Motor neuron (in vitro differentiated cells): ENCODE measurements at places on chromosomes 12 and 14.

DNA sequence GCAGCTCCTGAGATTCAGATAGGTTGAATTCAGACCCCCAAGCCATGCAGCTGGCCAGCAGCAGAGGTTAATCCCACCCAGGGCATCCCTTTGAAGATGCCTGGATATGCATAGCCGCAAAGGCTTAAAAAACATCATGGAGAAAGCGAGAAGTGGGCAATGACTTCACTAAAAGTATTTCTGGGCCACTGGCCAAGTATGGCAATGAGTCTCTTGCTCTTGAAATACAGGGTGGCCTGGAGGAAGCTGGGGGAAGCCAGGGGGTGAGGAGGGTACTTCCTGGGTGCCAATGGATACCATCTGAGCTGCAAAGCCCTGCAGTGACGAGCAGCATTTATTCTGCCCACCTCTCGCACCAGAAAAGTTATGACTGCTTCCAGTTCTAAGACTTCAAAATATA is 539.3 kb upstream of the TBX3 start:
- ATAC-seq = peak; percentile 28

GRCh38 chr12:66552716-66553115 is 126.2 kb downstream of the GRIP1 start:
- no peak for ATAC-seq

DNA sequence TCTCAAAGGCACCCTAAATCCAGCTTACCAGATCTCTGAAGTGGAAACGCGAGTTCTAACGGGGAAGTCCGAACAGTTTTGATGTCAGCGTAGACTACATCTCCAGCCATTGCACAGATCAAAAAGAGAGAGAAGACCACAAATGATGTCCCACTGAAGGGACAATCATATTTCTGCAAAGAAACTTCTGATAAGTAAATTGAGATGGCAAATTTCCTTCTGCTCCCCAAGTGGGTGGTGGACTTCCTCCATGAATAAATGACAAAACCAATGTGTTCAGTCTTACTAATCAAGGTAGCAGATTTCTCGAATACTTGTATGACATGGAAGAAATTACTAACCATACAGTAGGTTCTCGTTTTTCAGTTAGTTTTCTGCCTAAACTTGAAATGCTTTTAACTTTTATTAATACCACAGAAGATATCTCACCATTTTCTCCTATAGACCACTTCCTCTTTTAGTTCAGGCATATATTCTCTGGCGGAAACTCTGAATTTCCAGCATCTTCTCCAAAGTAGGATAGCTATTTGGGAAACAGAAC is at the start of gene CLECL1:
TSS of gene CLECL1 (minus strand) at position 177 of the 541 bp plus-strand sequence.
- no peak for ATAC-seq

DNA sequence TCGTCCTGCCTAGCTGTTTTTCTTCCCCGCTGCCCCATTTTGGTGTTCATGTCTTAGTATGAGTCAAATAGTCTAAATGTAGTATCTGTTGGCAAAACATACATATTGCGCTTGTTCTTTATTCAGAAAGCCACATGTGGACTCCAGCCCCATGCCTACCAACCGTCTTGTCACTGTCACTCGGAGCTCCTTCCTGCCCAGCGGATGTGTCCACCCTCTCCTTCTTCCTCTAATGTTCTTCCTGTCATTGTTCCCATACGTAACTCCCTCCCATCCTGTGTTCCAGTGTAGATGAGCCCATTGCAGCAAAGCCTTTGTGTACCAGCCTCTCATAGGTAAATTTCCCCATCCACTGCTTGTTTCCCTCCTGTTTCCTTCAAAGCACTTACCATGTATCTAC is 120.5 kb downstream of the TMX1 start:
- ATAC-seq = no peak

- no peak for ATAC-seq
These were observed 27.3 kb downstream of the CCDC88C start for GRCh38 chr14:91390165-91390778.

GRCh38 chr12:232731-233614 is 19.0 kb upstream of the SLC6A12 start:
- ATAC-seq = peak; percentile 87

DNA sequence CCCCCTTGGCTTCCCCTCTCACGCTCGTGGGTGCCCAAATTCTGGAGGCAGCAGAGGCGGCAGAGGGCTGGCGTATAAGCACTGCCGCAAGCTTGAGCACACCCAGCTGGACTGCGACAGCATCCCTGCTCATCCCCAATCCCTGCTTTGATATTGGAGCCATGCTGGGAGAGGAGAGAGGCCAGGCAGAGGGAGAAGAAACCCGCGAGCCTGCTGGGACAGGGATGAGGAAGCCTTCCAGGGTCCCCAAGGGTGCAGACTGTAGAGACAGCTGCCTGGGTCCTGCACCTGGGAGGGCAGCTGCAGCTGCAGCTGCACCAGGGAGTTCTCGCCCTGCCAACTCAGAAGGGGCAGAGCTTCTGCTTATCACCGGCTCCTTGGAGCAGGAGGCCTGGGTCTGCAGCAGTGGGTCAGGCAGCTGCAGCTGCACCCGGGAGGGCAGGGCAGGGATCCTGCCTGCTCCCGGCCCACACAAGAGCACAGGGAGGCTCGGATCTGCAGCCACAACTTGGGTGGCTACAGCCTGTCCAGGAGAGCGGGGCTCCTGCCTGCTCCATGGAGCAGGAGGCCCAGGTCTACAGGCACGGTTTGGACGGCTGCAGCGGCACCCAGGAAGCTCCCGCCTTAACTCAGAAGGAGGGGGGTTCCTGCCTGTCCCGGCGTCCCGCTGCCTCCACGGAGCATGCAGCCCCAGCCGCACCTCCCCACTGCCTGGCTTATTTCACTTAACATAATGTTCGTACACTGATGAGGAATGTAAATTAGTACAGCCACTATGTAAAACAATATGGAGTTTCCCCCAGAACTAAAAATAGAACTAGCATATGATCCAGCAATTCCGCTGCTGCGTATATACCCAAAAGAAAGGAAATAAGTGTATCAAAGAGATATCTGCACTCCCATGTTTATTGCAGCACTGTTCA is 60.4 kb upstream of the SGPP1 start:
- peak; percentile 94 for ATAC-seq

DNA sequence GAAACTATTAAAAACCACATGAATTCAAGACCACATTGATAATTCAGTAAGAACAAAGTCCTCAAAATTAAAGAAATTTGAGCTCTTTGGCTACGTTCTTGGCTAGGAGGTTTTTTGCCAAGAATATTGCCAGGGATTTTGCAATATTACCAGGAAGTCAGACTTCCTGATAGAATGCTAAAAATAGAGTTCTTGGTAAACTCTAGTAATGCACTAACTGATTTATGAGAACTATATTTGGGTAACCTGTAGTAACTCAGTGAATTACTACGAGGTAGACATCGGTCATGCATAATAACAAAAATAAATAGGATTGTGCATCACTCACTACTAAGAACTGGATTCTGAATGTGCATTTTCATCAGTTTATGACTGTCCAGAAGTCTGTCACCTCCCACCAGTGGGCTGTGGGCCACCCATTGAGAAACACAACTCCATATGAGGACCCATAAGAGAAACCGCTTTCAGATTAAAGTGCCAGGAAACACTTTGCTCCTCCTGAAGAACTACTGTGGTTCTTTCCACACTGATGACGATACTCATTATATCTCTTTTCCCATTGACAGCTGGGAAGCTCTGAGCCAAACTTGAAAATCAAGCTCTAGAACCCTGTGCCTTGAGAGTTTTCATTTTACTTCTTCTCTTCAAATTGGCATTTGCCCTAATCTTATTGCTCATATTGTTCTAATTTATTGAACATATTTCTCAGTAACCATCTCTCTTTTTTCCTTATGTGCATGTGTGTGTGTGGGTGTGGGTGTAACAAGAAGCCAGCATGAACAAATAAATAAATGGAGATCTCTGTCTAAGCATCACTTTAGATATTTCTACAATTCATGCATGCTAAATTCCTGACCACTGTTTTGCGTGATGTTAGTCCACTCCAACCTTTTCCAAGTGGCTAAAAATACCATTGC is 116.6 kb downstream of the BCL11B start:
- peak; percentile 92 for ATAC-seq

DNA sequence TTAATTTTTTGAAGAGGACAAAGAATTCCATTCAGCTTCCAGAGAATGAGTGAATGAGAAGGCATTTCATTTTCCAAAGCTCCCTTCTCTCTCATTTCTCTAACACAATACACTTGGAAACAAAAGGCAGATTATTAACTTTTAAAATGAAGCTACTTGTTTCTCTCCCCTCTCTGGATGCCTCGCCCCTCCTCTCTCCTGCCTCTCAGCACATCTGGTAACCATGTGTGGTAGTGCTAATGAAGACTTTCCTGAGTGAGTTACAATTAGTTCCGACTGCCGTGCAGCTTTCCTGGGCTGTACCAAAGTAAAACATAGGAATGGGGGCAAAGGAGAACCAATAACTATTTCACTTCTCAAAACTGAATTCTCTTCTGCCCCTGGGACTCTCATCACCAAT is 84.7 kb upstream of the SOX5 start:
- ATAC-seq = no peak

GRCh38 chr12:124497039-124497438 is 70.4 kb downstream of the NCOR2 start:
- peak; percentile 3 for ATAC-seq

DNA sequence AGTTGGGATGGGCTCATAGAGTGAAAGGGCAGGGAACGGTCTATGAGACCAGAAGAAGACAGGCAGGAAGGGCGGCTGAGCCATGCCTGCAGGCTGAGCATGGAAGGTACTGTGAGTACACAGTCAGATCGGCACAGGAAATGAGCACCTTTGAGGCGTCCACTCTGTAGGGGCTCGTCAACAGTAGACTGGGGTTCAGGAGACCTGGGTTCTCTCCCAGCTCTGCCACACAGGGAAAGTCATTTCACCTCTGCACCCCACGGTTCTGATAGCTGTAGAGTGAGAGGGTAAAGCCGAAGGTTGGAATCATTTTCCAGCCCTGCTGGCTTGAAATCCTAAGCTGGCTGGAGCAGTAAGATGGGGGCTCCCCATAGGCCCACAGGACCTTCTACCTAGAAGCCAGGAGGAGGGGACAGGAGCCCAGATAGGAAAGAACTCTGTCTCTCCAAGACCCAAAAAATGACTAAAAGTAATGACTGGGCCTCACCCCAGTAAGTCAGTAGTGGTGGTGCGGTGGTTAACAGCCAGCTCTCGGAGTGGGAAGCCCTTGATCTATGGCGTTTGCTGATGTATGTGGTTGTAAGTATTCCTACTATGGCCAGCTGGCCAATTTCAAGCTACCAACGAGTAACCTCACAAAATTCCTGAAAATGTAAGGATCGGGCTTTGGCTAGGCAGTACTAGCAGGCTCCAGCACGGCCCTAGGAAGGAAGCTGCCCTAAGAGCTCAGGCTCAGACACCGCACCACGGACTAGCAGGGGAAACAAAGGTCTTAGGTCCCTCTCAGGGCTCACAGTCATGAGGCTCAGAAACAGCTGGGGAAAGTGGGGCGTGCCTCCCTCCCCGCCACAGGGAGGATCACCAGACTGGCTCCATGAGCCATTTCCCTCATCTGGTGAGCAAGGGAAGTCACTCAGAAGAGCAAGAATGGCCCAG is 10.3 kb upstream of the CD27 start:
- no peak for ATAC-seq

- ATAC-seq = no peak
These were observed 204.6 kb downstream of the TSPAN9 start for GRCh38 chr12:3281588-3282383.

DNA sequence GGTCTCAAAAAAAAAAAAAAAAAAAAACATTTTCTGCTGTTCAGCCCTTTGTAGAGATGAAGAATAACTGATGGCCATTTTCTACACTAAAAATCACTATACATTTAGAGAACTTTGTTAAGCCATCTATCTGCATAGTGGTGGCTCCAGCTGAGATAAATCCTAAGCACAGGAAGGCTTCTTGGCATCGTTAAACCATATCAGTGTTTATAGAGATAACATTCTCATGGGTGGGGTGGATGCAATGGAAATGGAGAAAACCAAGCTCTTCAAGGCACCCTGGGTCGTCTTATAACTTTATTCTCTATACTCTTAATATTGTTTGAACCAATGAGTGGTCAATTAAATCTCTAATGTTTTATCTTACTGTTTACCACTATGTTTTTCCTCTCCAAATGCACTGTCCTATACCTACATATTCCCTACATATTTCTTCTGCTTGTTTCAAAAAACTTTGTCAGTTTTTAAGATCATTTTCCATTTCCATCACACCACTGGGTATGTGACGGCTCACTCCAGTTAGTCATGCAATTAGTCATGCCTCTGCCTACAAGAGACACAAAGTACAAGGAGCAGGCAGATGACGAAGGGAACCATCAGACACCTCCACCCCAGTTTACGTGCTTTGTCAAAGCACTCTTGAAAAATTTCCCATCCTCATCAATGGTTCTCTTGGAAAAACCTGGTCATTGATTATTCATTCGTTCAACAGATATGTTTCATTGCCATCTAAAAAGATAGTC is 119.3 kb upstream of the OVCH1 start:
- ATAC-seq = no peak

GRCh38 chr12:131121705-131122405 is 168.1 kb downstream of the ADGRD1 start:
- ATAC-seq = peak; percentile 27

- ATAC-seq = no peak
These were observed 24.4 kb downstream of the SLC38A1 start for GRCh38 chr12:46244273-46244915.

DNA sequence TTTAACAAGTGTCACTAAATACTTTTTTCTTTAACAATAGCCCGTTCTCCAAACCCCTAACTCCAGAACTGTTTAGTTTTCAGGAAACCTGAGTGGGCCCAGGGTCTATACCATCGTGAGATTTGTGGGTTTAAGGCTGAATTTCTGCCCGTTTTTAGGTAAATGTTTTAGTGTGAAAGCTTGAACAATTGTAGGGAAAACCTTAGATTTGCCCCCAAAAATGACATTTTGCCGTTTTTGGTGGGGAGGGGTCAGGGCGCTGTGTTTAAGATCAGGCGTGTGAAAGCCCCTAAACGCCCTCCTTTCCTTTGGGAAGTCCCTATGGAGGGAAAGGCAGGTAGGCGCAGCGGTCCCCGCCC is 320 bp upstream of the PRPF39 start:
- ATAC-seq = peak; percentile 1

GRCh38 chr12:80485222-80485987 is 41.4 kb downstream of the PTPRQ start:
- ATAC-seq = no peak

DNA sequence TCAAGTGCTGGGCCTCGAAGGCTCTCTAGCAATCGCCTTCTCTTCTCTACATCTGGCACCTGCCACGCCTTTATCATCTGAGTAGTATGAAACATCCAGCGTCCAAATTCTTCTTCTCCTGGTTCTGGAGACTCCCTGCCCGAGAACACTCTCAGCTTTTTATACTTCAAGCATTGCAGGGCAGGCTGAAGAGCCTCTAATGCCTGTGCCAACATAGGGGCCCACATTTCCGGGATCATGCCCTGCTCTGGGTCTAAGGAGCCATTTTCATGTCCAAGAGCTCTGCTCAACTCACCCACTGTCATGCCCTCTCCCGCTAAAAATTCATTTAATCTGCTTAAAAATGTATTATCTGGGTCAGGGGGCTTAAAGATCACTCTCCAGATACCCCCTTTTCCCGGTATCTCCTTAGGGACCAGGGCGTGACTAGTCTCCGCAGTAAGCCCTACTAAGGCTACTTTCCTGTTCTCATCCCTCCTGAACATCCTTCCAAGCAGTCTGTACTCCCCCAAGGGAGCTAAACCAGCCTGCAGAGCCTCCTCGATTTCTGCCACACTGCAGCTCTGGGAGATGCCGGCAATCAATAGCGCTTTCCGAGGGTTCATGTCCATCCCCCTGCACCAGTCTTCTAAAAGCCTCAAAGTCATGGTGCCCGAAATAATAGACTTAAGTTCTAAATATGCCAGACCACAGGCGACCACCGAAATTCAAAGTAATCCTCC is 940 bp downstream of the MOAP1 start:
- no peak for ATAC-seq

- no peak for ATAC-seq
These were observed 780.2 kb upstream of the SEL1L start for GRCh38 chr14:82313889-82314288.
